ENCODE measurements at places on chromosomes 5 and 9. TPM values are rescaled to one million over a fixed set of nuclear protein-coding genes. Genes with fewer than 3 reads are reported as not detected.
A peak's percentile ranks its signal among the peaks of the same experiment; 100 is the strongest.

PRLR gene
- 0.45 TPM for polyA plus RNA-seq

FSD1L gene
- polyA plus RNA-seq: 4.0 TPM

POU5F2 gene
- 0.01 TPM for polyA plus RNA-seq

HMCN2 gene
- not detected for polyA plus RNA-seq

PCDHGA4 gene
- polyA plus RNA-seq: 3.1 TPM

CAVIN4 gene
- 0.50 TPM for polyA plus RNA-seq

GRIN3A gene
- polyA plus RNA-seq: not detected

- no peaks in the 10 kb centered on the region for H3K36me3 ChIP-seq
- H3K4me3 ChIP-seq: peak overlapping the region; percentile 71
- H3K4me1 ChIP-seq: peaks cover 9% of the 10 kb centered on the region
- H3K27me3 ChIP-seq: no peaks in the 10 kb centered on the region
Measured at GRCh38 chr5:102753889-102754766, 977 bp upstream of the PAM start.

GRCh38 chr5:135124724-135125123 lies 90.7 kb upstream of the PITX1 start:
- H3K4me1 ChIP-seq: peaks cover 11% of the 10 kb centered on the region
- H3K27me3 ChIP-seq: peaks cover 14% of the 10 kb centered on the region
- H3K4me3 ChIP-seq: no peak overlapping the region
- H3K36me3 ChIP-seq: no peaks in the 10 kb centered on the region

DNA sequence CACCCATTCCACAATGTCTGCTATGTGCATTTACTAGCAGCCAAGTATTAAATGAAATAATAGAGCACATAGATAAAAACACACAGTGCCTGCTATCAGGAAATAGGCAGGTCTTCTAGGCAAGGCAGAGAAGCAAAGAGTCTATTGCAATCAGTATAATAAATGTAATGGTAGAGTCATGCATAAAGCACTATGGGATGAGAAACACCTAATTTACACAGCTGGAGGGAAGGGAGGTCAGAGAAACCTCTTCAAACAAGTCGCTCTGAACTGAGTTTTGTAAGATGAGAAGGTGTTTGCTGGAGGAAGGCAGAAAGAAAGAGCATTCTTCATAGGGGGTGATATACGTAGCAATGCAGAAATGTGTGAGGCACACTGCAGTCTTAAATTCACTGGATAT lies 341.0 kb upstream of the DMAC1 start:
- no peak overlapping the region for H3K4me3 ChIP-seq
- no peaks in the 10 kb centered on the region for H3K4me1 ChIP-seq
- DNase-seq: no peak
- H3K27me3 ChIP-seq: no peaks in the 10 kb centered on the region
- H3K27ac ChIP-seq: no peak overlapping the region

DNA sequence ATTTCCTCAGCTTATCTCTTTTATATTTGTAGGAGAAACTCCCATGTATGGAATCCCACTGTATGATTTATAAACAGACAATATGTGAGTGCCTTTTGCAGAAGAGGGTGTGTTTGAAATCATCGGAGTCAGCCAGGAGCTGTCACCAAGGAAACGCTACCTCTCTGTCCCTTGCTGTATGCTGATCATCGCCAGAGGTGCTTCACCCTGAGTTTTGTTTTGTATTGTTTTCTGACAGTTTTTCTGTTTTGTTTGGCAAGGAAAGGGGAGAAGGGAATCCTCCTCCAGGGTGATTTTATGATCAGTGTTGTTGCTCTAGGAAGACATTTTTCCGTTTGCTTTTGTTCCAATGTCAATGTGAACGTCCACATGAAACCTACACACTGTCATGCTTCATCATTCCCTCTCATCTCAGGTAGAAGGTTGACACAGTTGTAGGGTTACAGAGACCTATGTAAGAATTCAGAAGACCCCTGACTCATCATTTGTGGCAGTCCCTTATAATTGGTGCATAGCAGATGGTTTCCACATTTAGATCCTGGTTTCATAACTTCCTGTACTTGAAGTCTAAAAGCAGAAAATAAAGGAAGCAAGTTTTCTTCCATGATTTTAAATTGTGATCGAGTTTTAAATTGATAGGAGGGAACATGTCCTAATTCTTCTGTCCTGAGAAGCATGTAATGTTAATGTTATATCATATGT lies 18.0 kb upstream of the CTSL start:
- no peaks in the 10 kb centered on the region for H3K27me3 ChIP-seq
- no peaks in the 10 kb centered on the region for H3K36me3 ChIP-seq
- peak; percentile 6 for DNase-seq
- no peak overlapping the region for H3K4me3 ChIP-seq
- no peak overlapping the region for H3K27ac ChIP-seq

GRCh38 chr9:110073356-110073905 lies 134.5 kb downstream of the C9orf152 start:
- peaks cover 23% of the 10 kb centered on the region for H3K4me1 ChIP-seq
- H3K27ac ChIP-seq: peak overlapping the region; percentile 22
- DNase-seq: no peak

DNA sequence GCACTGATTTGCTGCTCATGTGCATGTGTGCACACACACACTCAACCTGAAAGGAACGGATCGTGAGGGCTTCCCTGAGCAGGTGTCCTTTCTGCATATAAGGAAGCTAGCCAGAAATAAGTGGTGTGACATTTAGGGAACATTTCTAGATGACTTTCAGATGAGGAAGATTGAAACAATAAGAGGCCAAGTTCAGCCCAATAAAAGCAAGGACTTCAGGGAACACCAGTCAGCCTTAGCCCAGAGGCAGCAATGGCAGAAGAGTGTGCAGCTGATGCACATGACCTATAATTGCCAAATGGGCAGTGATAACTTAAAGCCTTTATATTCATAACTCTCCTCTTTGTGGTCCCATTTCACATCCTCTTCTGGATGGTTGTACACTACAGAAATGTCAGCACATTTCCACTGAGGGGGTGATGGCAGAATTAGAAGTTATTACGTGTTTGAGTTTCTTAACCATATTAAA lies 255.5 kb downstream of the TRIM32 start:
- H3K4me3 ChIP-seq: no peak overlapping the region
- no peaks in the 10 kb centered on the region for H3K4me1 ChIP-seq
- H3K36me3 ChIP-seq: no peaks in the 10 kb centered on the region
- no peak overlapping the region for H3K27ac ChIP-seq
- DNase-seq: no peak
- no peaks in the 10 kb centered on the region for H3K27me3 ChIP-seq

DNA sequence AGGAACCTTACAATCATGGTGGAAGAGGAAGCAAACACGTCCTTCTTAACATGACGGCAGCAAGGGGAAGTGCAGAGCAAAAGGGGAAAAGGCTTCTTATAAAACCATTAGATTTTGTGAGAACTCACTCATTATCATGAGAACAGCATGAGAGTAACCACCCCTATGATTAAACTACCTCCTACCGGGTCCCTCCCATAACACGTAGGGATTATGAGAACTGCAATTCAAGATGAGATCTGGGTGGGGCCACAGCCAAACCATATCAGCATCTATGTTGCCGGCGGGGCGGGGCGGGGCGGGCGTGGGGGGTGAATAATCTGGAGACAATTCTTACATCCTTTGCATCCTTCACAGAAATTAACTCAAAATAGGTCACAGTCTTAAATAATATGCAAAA lies 58.8 kb upstream of the GFPT2 start:
- no peak for DNase-seq
- H3K36me3 ChIP-seq: no peaks in the 10 kb centered on the region
- no peak overlapping the region for H3K27ac ChIP-seq
- H3K4me3 ChIP-seq: no peak overlapping the region

DNA sequence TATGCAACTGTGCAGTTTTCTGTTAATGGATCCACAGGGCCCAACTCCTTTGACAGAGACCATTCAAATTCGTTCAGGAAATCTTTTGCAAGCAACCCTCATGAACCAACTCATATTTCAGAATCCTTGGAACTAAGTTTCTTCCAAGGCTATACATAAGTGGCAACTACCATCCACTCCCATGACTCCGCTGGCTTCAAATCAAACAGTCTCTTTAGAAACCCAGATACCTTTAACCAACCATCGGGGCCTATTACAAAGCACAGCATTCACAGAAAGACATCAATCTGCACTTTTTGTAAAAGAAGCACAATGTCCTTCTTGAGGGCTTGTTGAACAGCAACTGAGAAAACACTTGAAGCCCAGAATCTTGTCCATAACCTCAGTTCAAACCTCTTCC lies 526.9 kb downstream of the DTWD2 start:
- no peaks in the 10 kb centered on the region for H3K36me3 ChIP-seq
- H3K27ac ChIP-seq: no peak overlapping the region
- DNase-seq: no peak
- no peaks in the 10 kb centered on the region for H3K4me1 ChIP-seq
- H3K27me3 ChIP-seq: no peaks in the 10 kb centered on the region

GRCh38 chr5:157596487-157596886 lies 20.9 kb upstream of the ADAM19 start:
- H3K4me1 ChIP-seq: no peaks in the 10 kb centered on the region
- no peaks in the 10 kb centered on the region for H3K27me3 ChIP-seq
- peak; percentile 61 for DNase-seq

DNA sequence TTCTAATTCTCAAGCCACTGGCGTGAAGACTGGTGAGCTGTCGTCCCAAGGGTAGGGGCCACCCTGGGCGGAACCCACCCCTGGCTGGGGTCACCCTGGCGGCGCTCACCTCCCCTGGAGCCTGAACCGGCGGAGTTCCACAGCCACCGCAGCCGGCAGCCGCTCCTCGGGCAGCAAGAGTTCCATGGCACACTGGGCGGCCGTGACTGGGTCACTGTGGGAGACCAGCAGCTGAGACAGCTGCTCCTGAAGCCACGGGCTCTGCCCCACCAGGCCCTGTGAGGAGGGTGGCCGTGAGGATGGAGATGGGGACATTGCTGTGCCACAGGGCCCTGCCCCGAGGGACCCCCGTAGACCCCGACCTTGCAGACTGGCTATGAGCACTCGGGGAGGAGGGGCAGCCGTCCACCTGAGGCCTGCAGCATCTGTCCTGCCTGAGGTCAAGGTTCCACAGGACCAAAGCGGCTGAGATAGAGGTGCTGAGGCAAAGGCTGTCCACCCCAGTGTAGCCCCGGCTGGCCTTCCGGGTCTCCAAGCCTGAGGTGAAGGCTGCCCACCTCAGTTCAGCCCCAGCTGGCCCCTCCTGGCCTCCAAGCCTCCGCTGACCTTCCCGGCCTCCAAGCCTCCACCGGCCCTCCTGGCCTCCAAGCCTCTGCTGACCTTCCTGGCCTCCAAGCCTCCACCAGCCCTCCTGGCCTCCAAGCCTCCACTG lies 50.6 kb upstream of the NRARP start:
- DNase-seq: no peak
- no peak overlapping the region for H3K27ac ChIP-seq
- no peaks in the 10 kb centered on the region for H3K36me3 ChIP-seq
- no peaks in the 10 kb centered on the region for H3K4me1 ChIP-seq
- no peaks in the 10 kb centered on the region for H3K27me3 ChIP-seq
- no peak overlapping the region for H3K4me3 ChIP-seq

DNA sequence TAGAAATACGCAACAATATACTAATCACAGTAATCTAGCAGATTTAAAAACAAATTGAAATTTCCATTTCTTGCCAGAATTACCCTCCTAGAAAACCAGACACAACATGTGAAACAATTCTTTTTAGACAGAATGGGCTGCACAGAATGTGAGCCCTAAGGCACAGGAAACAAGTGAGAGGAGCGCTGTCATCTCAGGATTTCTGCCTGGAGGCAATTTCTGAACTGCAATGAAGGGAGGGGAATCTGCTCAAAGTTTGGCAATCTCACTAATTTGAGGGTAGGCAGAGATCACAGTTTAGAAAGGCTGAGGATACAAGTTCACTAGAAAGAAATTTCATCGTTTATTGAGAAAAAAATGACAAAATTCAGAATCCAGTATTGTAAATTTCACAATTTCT lies 70.3 kb downstream of the INIP start:
- no peaks in the 10 kb centered on the region for H3K36me3 ChIP-seq
- no peak for DNase-seq
- H3K4me3 ChIP-seq: no peak overlapping the region
- H3K27me3 ChIP-seq: no peaks in the 10 kb centered on the region
- H3K4me1 ChIP-seq: no peaks in the 10 kb centered on the region

- H3K4me1 ChIP-seq: no peaks in the 10 kb centered on the region
- peaks cover 35% of the 10 kb centered on the region for H3K36me3 ChIP-seq
- no peak for DNase-seq
- H3K4me3 ChIP-seq: no peak overlapping the region
- no peaks in the 10 kb centered on the region for H3K27me3 ChIP-seq
- H3K27ac ChIP-seq: no peak overlapping the region
Measured at GRCh38 chr5:1806974-1807373, 5.8 kb downstream of the NDUFS6 start.

DNA sequence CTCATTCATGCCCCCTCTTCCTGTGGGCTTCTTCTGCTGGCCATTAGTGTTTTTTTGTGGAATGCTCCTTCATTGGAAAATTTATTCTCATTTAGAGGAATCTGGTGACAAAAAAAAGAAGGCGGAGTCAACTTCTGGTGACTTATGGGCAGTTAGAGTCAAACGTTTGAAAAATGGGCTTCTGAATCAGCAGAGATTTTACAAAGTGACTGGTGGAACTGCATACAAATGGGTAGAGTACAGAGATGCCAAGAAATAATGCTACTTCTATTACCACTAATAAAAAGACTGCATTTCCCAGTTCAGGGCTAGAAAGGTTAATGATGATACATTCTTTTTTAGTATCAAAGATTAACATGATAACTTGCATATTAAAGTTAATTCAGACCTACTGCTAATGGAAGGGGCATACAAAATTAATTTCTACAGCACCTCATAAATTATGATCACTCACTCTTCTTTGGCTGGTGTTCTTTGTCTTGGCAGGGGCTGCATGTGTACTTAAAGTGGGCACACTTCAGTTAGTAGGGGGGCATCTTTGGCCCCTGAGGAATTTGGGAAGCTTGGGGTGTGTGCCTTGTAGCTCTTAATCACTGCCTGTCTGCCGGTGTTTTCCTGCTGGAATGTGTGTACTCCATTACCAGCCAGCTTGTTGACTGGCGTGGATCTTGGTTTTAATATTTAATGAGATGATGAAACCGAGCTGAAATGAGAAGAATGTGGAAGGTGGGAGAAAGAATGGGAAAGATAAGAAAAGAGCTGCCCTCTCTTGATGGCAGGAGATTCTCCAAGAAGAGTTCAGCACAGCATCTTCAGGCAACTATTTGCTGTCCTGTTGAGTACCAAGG lies 148.9 kb downstream of the DOCK2 start:
- no peaks in the 10 kb centered on the region for H3K36me3 ChIP-seq
- DNase-seq: peak; percentile 74
- H3K4me1 ChIP-seq: no peaks in the 10 kb centered on the region
- no peak overlapping the region for H3K27ac ChIP-seq
- no peaks in the 10 kb centered on the region for H3K27me3 ChIP-seq

GRCh38 chr9:136965771-136966484 lies 11.4 kb upstream of the PTGDS start:
- H3K27me3 ChIP-seq: peaks cover 4% of the 10 kb centered on the region
- no peaks in the 10 kb centered on the region for H3K4me1 ChIP-seq
- no peak for DNase-seq
- no peak overlapping the region for H3K27ac ChIP-seq
- no peak overlapping the region for H3K4me3 ChIP-seq
